ENCODE measurements at places on chromosomes 7 and 10.

GRCh38 chr10:15542817-15543216 lies 171.7 kb upstream of the FAM171A1 start:
- no peak for DNase-seq

- DNase-seq: no peak
Measured at GRCh38 chr10:31885971-31886370, 42.7 kb downstream of the ARHGAP12 start.

DNA sequence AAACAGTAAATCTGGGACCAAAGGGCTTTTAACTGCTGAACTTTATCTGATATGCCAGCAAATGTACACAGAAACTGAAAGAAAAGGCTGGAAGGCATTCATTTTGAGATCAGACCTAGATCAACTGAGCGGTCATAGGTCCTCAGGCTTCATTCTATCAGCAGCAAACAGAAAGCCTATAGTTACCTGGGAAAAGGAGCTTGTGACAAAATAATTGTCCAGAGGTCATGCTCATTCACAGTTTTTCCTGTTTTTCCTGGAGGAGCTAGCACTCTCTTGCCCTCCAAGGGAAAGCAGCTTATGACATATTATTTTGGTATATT lies 320.2 kb downstream of the AHR start:
- DNase-seq: no peak

DNA sequence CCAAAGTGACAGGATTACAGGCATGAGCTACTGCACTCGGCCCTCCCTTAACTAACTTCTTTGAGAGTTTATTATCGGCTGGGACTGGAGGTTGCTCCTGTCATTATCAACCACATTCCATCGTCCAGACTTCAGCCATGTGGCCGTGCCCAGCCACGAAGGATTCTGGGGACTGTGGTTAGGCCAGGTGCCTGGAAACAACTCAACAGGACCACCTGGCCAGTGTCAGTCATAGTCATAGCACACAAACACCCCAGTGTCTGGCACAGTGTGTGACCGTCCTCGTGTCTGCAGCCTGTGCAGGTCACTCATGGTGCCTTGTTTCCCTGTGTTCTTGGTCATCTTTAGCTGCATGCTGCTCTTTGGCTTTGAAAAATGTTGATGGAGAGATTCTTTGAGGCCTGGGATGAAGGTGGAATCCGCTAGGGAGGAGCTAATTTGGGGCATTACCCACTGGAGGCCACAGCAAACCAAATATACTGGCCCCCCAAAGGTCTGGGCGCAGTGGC lies 12.7 kb upstream of the AMZ1 start:
- no peak for DNase-seq

- DNase-seq: no peak
Measured at GRCh38 chr10:115845921-115846320, 427.1 kb downstream of the GFRA1 start.

DNA sequence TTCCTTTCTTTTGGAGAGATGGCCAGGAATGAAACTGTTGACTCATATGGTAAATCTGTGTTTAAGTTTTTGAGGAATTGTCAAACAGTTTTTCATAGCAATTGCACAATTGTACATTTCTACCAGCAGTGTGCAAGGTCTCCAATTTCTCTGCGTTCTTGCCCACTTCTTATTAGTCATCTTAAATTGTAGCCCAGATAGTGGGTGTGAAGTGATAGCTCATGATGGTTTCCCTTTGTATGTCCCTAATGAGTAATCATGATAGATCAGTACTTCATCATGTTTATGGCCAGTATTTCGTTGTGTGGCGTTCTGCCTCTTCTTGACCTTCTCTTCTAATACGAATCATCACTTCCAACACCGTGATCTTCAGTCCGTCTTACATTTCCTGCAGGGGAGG lies 136.3 kb downstream of the DOCK1 start:
- no peak for DNase-seq

DNA sequence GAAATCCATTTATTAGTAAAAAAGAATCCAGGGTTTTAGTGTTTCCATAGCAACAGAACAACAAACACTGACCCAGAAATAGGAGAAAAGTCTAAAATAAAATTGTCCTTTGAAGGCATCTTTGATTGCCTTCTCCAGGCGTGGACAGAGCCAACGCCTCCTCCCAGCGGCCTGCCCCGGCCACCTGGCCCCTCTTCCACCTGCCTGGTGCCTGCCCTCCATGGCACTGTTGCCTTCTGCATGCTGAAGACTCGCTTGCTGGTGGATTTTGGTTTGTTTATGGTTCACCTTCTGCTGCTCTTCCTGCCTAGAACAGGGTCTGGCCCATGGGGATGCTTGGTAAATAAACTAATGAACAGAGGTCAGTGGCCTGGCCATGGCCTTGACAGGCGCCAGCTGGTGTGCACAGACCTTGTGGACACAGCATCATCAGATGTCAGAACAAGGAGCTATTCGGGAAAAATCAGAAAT lies 107.4 kb downstream of the DYNC2I1 start:
- DNase-seq: no peak
